Heart right ventricle (tissue), 16 donors: ENCODE measurements at places on chromosomes 4 and X. TPM values are rescaled to one million over a fixed set of nuclear protein-coding genes. Genes with fewer than 3 reads are reported as not detected.

The ARAP2 gene
- total RNA-seq = 5.3 TPM

DNA sequence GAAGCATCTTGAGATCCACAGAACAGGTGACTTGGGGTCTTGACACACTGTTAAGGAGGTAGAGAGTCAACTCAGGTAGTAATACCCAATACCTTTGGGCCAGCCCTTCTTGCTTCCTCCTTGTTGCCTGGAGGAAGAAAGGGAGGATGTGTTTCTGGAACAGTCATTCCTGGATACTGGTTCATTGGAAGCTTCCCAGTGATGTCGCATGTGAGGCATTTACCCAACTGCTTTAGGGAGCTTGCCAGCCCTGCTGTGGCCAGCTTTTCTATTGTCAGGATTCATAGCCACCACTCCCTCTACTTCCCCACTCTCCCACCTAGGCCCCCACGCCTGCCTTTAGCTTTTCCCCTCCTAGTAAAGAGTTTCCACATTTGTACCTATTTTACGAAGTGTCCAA, 310.3 kb upstream of the PRPS2 start:
- H3K4me1 ChIP-seq = no peaks in the 10 kb centered on the region
- H3K4me3 ChIP-seq = no peak overlapping the region
- no peaks in the 10 kb centered on the region for H3K27me3 ChIP-seq
- H3K27ac ChIP-seq = no peak overlapping the region
- no peaks in the 10 kb centered on the region for H3K36me3 ChIP-seq

- no peaks in the 10 kb centered on the region for H3K36me3 ChIP-seq
- H3K27me3 ChIP-seq = peaks cover 7% of the 10 kb centered on the region
- DNase-seq = no peak
- H3K27ac ChIP-seq = no peak overlapping the region
- peak overlapping the region; percentile 60 for H3K4me3 ChIP-seq
Measured at GRCh38 chrX:21374994-21375707, 933 bp downstream of the CNKSR2 start.

DNA sequence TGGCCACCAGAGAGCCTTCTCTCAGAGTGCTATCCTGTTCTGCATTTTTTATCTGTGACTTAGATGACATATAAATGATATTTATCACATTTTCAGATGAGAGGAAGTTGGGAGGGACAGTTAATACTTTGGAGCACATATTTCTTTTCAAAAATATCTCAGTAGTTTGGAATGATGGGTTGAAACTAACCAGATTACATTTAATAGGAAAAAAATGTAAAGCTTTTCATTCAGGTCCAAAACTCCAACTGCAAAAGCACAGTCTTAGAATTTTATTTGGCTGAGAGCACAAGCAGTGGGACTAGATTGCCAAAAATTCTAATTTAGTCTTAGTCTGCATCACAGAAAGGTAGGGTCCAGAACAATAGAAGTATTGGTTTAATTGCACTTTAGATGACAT, 248.2 kb upstream of the TEX13A start:
- no peak overlapping the region for H3K27ac ChIP-seq
- no peak overlapping the region for H3K4me3 ChIP-seq
- H3K4me1 ChIP-seq = no peaks in the 10 kb centered on the region
- no peak for DNase-seq
- no peaks in the 10 kb centered on the region for H3K27me3 ChIP-seq

DNA sequence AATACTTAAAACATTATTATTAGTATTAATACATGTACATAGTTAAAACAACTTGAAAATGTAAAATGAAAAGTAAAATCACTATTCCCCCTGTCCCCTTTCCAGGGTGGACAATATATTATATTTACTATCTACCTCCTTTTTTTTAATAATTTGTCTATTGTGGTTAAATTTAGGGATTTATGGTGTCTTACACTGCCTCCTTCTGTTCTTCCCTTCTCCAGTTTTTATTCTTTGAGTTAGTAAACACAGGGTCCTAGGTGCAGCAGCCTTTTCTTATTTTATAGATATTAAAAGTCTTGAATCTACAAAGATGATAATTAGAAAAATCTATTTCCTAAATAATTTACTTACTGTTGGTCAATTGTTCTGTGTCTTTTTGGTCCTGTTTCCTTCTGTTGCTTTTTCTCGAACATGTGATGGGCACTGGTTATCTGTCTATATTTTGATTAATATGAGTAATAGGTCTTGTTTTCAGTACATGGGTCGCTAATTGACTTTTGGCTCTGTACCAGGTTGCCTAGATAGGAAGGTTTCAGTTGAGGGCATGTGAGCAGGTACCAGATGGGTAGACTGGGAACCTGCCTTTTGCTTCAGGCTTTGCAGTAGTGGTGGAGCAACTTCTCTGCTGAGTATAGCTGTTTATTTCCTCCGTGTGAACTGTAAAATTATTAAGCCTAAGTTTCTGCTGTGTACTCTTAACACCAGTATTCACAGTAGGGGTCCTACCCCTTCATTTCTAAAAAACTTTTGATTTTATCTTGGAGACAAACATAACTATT, 1.1 kb downstream of the NUDT9 start:
- peaks cover 24% of the 10 kb centered on the region for H3K4me1 ChIP-seq
- H3K27me3 ChIP-seq = no peaks in the 10 kb centered on the region
- H3K27ac ChIP-seq = no peak overlapping the region
- H3K4me3 ChIP-seq = peak overlapping the region; percentile 72

The LUZP4 gene
- total RNA-seq = not detected

The HSFX4 gene
- total RNA-seq = not detected

The HSD17B10 gene
- 43.9 TPM for total RNA-seq

The TLL1 gene
- total RNA-seq = 0.55 TPM

The SHROOM2 gene
- total RNA-seq = 0.60 TPM

DNA sequence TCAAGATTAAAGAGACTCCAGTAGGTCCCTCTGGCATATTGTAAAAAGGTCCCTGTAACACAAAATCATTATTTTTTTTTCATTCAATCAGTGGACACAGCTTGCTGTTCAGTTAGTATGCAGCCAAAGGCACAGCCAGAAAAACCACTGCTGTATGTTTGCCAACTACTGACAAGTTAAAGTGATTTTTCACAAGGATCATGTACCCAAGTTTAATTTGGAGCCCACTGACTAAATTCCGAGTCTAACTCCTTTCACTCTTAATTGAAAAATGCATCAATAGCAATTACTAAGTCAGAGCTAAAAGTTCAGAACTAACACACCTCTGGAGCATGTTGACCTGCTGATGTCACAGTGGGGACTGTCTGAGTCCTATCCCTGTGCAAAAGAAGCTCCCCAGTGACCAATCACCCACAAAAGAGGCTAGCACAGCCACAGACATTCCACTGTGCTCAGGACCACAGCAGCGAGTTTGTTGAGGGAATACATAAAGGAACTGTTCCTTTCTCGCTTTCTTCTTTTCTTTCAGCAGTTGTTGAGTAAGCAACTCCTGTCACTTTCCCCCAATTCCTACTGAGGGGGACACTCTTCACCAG, 60.4 kb downstream of the STX18 start:
- H3K27me3 ChIP-seq = no peaks in the 10 kb centered on the region
- no peak overlapping the region for H3K4me3 ChIP-seq
- DNase-seq = no peak
- H3K36me3 ChIP-seq = no peaks in the 10 kb centered on the region
- no peak overlapping the region for H3K27ac ChIP-seq
- H3K4me1 ChIP-seq = peaks cover 5% of the 10 kb centered on the region

DNA sequence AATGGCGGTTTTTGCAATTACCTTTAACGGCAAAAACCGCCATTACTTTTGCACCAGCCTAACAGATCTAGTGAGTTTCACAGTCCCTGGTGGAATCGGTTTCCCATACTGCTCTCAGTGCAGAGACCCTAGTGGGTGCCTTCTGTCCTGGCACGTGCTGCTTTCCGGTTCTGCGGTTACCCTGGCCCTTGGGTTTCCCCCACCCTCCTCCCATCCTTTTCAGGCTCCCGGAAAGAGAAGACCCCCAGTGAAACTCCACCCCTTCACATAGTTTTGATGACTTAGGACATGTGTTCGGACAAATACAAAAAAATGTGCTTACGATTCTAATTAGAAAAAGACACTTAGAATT, 36.9 kb downstream of the NLGN3 start:
- H3K4me3 ChIP-seq = peak overlapping the region; percentile 48
- peak overlapping the region; percentile 65 for H3K27ac ChIP-seq
- no peaks in the 10 kb centered on the region for H3K27me3 ChIP-seq
- H3K4me1 ChIP-seq = no peaks in the 10 kb centered on the region
- H3K36me3 ChIP-seq = no peaks in the 10 kb centered on the region

DNA sequence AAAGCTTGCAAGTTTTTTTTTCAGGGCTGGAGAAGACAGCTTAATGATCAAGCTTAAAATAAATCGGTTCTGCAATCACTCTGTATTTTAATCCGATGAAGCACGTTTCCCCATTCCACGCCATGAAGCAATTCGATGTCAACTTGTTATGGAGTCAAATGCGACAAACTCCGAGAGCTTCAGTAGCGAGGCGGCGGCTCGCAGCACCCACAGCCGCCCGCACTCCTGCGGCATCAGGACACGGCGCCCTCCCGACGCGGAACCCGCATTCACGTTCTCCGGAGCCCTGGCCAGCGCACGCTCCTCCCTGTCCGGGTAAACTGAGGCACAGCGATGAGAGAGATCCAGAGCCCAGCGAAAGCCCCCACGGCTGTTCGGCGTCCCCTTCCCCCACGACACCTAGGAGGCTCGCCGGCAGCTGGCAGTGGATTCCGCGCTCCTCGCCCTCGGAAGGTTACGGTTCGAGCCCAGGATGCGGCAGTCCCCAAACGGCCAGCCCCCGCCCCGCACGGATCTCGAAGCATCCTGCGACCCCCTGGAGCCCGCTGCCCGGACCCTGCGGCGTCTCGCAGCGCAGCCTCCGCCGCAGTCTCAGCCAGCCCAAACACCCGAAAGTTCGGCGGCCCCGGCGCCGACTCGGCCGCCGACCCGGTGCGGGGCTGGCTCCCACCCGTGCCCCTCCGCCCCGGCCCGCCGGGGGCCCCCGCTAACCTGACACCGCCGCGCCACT, 507 bp downstream of the MFAP3L start:
- H3K36me3 ChIP-seq = no peaks in the 10 kb centered on the region
- peak overlapping the region; percentile 88 for H3K27ac ChIP-seq
- peak; percentile 12 for DNase-seq
- H3K27me3 ChIP-seq = no peaks in the 10 kb centered on the region
- peak overlapping the region; percentile 48 for H3K4me3 ChIP-seq

The ENOX2 gene
- 15.7 TPM for total RNA-seq

DNA sequence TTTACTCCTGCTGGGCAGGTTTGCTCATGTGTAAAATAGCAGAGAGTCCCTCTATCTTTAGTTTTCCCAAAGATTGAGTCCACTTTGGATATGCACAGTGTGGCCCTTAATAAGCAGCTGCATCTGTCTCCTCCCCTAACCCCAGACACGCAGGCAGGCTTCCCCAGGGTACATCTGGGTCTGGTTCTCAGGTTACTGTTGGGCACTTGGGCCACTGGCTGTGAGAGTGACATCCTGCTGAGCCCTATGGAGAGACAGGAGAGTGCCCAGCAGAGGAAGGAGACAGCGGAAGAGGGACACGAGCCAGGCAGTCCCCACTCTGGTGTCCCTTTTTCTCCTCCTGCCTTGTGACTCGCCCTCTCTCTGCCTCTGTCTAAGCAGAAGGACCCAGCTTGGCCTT, 16.0 kb downstream of the XK start:
- no peak for DNase-seq
- no peaks in the 10 kb centered on the region for H3K4me1 ChIP-seq
- no peak overlapping the region for H3K27ac ChIP-seq
- no peak overlapping the region for H3K4me3 ChIP-seq
- no peaks in the 10 kb centered on the region for H3K27me3 ChIP-seq

GRCh38 chrX:131816551-131817136, 206.5 kb upstream of the STK26 start:
- H3K27me3 ChIP-seq = no peaks in the 10 kb centered on the region
- H3K36me3 ChIP-seq = no peaks in the 10 kb centered on the region
- no peaks in the 10 kb centered on the region for H3K4me1 ChIP-seq
- peak; percentile 81 for DNase-seq
- H3K4me3 ChIP-seq = peak overlapping the region; percentile 47

DNA sequence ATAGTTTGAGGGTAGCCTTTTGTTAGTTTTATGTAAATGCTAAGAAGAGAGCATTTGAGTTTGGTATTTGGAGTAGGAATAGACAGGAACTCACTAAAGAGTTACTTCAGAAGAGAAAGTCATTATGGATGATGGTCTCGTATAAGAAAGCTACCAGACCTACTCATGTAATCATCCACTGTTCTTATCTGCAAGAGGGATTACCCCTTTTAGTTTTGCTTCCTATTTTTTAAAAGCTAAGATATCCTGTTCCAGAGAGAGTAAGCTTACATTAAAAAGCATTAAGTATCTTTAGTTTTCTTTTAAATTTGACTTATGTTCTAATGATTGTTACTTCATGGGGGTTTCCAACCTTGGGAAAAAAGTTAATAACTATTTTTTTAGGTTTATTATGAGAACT, 12.5 kb upstream of the ART3 start:
- H3K4me3 ChIP-seq = no peak overlapping the region
- DNase-seq = no peak
- H3K27ac ChIP-seq = no peak overlapping the region
- H3K27me3 ChIP-seq = peaks cover 6% of the 10 kb centered on the region

DNA sequence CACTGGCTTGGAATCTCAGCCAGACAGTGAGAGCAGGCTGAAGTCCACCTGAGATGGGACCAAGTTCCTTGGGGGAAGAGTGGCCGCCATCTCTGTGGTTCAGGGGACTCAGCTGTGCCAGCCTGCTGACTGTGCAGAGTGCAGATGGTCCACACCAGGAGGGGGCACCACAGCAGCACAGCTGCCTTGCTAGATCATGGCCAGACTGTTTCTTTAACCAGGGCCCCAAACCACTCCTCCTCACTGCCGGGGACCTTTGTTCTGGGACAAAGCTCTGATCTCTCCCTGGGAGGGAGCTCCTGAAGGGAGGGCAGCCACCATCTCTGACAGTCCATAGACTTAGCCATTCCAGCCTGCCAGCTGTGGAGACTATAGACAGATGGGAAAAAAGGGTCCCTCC, 2189.6 kb downstream of the PCDH7 start:
- H3K27me3 ChIP-seq = no peaks in the 10 kb centered on the region
- no peaks in the 10 kb centered on the region for H3K36me3 ChIP-seq
- no peak overlapping the region for H3K4me3 ChIP-seq
- H3K4me1 ChIP-seq = no peaks in the 10 kb centered on the region
- H3K27ac ChIP-seq = no peak overlapping the region

DNA sequence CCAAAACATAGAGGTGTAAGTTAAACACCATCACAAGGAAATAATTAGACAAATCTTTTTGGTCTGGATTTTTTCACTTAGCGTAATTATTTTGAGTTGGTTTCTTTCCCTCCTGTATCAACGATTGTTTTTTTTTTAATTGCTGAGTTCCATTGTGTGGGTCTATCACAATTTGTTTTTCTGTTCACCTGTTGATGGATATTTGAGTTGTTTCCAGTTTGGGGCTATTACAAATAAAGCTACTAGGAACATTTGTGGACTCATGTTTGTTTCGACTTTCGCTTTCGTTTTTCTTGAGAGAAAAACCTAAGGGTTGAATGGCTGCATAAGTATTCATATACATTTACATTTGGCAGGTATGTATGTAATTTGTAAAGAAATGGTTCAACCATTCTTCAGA, 20.4 kb upstream of the FBXW7 start:
- H3K27me3 ChIP-seq = no peaks in the 10 kb centered on the region
- no peak for DNase-seq
- H3K36me3 ChIP-seq = no peaks in the 10 kb centered on the region
- H3K4me3 ChIP-seq = no peak overlapping the region
- no peak overlapping the region for H3K27ac ChIP-seq

GRCh38 chr4:55312489-55313101, 33.4 kb upstream of the SRD5A3 start:
- H3K27me3 ChIP-seq = no peaks in the 10 kb centered on the region
- no peaks in the 10 kb centered on the region for H3K36me3 ChIP-seq
- peak; percentile 59 for DNase-seq
- no peak overlapping the region for H3K27ac ChIP-seq
